ENCODE measurements at places on chromosomes 1 and 21.

DNA sequence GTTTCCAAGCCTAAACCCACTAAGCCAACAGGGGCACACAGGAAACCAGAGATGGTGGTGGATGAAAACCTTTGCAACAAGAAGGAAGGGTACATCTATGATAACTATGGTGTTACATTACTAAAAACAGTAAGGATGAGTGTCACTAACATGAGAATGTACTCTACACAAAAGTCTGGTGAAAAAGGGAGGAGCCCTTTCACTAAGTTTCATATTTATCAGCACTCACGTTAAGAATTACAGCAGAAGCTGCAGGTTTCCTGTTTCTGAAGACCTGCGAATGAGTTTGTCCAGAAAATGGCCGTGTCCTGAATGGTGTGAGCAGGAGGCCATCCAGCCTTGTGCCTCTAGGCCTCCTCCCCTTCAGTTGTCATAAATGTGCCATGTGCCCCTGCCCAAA lies 17.8 kb downstream of the ABCG1 start:
- no peak for DNase-seq

DNA sequence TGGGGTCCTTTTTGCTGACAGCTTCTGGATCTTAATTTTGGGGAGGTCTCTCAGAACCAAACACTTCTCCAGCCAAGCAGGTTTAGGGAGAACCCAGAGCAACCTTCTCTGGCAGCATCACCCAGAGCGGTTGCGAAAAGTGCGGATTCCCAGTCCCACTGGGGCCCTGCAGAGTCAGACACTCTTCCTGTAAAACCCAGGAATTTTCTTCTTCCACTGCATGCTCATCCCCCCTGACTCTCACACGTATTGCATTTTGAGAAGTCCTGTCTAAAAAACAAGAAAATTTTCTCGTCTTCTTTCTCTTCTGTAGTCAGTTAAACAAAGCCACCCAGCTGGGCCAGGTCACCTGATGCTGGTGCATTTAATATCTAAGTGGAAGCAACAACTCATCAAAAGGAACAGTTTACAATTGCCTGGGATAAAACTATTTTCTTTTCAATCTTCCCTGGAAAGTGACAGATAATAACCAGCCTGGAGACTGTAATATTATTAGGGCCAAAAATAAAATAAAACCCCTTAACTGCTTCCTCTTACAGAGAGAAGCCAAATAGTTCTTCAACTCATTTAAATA lies 156.0 kb downstream of the IGSF21 start:
- DNase-seq: no peak

DNA sequence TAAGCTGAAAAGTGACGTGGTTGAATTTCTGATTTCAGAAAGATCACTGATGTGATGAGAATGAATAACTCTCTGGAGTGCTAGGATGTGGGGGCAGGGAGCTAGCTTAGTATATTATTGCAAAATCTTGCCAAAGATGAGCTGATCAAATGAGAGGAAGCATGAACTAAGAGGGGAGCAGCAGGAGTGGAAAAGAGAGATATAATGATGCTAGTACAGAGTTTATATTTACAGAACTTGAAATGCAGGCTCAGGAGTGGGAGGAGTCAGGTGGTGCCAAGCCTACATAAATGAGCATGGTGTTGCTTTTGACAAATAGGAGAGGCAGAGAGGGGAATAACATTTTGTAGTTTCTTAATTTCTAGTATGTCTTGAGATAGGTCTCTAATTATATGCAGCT lies 38.1 kb upstream of the NBL1 start:
- DNase-seq: no peak

GRCh38 chr21:45556645-45557615 lies 14.7 kb upstream of the SLC19A1 start:
- DNase-seq: no peak

DNA sequence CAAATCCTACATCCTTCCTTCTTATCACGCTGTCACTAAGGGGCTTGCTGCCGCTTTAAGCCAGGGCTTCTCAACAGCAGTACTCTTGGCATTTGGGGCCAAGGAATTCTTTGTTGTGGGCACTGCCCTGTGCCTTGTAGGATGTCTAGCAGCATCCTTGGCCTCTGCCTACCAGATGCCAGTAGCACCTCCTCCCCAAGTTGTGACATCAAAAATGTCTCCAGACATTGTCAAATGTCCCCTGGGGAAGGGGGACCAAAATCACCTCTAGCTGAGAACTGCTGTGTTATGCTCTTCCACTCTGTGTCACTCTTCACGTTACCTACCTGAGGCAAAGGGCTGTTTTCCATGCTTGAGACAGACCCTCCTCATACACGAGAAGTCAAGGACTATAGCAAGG lies 400.3 kb upstream of the POU3F1 start:
- DNase-seq: no peak

GRCh38 chr1:52668711-52669110 lies 29.4 kb downstream of the COA7 start:
- no peak for DNase-seq

- DNase-seq: no peak
Measured at GRCh38 chr21:46109313-46110221, 11.7 kb downstream of the COL6A2 start.

- no peak for DNase-seq
Measured at GRCh38 chr1:44584167-44584566, 90.1 kb downstream of the TMEM53 start.

- no peak for DNase-seq
Measured at GRCh38 chr1:43309405-43310025, 8.7 kb downstream of the TIE1 start.

DNA sequence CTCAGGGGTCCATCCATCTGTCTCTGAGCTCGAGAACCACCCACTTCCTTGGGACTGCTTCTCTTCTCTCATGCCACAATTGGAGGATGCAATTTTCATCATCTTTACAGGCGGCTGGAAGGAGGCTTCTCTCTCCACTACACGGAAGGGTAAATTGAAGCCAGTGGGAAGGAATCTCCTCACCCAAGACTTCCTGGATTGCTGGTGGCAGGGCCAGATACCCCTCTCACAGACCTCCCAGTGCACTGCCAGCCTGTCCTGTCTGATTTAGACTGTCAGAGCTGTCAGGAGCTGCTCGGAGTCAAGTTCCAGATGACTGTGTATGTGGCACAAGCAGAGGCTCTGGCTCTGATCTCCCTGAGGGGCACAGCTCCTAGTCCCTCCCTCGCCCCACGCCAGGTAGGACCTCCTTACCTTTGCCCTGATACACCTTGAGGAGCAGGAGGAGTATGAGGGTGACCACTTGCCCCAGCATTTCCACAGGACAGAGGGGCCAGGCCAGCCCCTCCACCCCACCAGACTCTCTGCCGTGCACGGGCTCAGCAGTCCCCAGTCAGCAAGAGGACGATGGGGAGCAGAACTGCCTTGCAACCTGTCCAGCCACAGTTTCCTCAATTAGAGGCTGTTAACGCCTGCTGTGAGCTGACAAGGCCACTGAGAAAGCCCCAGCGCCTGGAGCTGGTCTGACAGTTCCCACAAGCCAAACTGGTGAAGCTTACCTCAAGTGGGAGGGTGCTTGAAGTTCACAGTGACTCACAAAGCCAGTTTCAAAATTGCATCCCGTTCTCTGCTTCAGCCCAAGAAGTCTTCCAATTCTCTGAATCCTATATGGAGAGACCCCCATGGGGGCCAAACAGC lies at the start of gene CD244:
TSS of gene CD244 (minus strand) at position 685 of the 858 bp plus-strand sequence. CDS start at position 475, 210 bp downstream.
- DNase-seq: no peak

DNA sequence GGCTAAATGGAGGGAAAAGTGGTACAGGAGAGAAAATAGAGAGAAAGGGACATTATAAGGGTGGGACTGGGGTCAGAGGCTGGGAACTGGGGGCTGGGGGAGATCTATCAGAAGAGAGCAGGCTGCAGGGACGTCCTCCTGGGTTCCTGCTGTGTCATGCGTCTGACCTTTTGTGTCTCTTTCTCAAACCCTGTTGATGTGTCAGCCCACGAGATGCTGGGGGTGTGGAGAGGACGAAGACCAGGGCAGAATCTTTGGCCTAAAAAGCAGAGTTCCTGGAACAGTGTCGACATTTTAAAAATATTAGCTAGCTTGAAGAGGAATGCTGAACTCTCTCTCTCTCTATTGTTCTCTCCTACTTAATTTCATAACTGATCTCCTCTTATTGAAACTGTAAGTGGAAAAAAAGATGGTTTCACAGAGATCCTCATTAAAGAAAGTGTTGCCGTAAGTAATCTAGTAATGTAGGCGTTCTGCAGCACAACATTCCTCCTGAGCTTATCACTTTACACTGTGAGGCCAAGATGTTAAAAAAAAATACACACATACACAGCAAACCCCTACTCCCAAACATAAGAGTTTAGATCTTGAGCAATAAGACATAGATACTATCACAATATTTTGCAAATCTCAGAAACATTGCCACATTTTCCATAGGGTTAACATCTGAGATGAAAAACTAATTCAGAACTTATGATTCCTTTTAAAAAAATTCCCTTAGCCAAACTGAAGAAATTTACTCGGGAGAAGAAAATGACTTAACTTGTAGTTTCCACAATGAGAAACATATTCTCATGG lies 52.6 kb downstream of the RUNX1 start:
- no peak for DNase-seq

DNA sequence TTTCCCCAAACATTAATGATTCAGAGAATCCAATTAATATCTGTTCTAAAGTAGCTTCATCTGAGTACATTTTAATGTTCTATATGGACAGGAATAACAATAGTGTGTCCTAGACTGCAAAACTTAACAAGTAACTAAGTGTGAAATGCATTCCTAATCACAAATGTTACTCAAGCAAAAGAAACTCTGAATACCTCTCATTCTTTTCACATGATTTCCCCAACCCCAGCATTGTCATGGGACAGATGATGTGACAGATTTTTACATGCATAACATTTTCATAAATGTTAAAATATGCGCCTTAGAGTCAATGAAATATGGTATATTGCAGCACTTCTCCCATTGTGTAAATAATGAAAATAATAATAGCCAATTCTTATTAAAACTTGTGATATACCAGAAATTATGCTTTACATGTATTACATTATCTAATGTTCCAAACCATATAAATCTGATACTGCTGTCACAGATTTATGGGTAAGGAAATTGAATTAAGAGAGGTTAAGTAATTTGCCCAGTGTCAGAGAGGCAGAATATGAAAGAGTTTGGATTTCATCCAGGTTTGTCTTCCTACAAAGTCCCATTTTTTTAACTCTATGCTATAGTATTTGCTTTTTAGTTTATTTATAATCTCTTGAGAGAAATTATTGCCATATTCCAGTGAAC lies 269.4 kb downstream of the LRRC7 start:
- DNase-seq: no peak

GRCh38 chr1:210445485-210445884 lies 116.8 kb downstream of the HHAT start:
- DNase-seq: no peak

Data from NCI-H2081 treated with DMSO at 0.1 percent for 48 hours (cell line).